ENCODE measurements at places on chromosomes 11 and 22.
A peak's percentile ranks its signal among the peaks of the same experiment; 100 is the strongest.

GRCh38 chr11:75151346-75152047, 590 bp downstream of the SLCO2B1 start:
- DNase-seq: no peak

DNA sequence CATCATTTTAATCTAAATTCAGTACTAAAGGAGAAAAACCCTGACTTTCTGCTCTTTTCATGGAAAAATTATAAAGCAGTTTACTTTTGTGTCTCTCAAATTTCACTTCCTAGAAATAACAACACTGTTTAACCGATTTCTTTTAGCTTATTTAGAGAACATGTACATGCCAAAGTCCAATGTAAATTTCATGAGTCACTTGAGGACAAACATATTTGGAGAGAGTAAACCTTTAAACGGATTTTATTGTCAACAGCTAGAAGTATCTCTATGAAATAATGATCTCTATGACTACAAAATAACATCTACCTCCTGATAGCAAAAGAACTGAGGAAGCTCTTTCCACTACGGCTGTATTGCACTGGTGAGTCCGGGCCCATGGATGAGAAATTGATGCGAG, 46.3 kb upstream of the SLC22A25 start:
- no peak for DNase-seq

DNA sequence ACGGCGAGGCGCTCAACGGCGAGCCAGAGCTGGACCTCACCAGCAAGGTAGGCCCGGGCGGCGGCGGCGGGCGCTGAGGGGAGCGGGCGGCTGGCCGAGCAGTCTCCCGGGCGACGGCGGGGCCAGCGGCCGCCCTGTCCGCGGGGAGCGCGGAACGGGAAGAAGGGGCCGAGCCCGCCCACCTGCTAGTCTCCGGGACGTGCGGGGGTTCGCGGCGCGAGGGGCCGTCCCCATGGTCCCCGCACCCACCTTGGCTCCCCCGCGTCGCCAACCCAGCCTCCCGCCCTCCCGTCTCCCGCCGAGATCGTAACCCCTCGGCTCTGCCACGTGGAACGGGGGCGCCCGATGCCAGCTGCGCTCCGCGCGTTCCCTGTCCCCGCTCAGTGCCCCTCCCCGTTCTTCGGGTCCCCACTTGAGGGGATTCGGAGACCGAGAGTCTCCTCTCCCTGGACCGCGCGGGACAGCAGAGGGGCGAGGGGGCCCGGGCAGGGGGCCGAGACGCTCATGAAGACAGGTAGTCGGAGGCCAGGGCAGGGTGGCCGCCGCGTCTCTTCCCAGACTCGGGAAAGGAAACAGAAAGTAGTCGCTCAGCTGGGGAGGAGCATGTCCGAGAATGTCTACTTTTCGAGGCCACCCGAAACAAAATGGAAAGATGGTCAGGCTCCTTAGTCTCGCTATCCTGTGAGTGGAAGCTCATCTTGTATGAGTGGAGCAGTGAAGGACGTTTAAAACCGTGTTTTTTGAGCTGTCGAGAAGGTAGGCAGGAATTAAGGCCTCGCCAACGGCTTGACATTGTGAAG, 557 bp downstream of the GTPBP1 start:
- DNase-seq: peak; percentile 71

DNA sequence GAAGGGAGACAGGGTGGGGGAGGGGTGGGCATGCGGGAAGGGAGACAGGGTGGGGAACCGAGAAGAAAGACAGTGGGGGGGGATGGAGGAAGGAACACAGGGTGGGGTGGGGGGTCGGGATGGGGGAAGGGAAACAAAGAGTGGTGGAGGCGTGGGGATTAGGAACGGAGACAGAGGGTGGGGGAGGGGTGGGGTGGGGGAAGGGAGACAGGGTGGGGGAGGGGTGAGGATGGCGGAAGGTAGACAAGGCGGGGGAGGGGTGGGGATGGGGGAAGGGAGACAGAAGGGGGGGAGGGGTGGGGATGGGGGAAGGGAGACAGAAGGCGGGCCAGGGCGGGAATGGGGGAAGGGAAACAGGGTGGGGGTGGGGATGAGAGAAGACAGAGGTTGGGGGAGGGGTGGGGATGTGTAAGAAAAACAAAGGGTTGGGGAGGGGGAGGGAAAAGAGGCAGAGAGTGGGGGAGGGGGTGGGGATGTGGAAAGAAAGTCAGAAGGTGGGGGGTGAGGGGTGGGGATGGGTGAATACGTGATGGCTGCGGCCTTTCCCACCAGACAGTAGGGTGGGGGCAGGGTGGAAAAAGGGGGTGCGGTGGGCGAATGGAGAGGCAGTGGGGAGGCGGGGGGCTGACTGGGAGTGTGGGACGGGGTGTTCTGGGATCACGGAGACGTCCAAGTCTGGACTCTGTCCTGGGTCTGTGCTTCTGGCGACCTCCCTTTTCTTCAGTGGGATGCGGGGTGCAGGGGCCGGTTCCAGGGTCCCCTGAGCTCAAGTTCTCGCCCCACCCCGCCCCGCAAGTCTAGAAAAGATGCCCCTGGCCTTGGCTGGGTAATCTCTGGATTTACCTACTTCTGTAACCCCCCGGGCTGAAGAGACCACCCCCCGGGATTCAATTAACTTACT, 744 bp downstream of the PRAME start:
- DNase-seq: peak; percentile 97

All from K562 (cell line).